Left ventricle myocardium inferior (tissue), 1 donor: ENCODE measurements at places on chromosomes 16 and 17. TPM values are rescaled to one million over a fixed set of nuclear protein-coding genes. Genes with fewer than 3 reads are reported as not detected.

DNA sequence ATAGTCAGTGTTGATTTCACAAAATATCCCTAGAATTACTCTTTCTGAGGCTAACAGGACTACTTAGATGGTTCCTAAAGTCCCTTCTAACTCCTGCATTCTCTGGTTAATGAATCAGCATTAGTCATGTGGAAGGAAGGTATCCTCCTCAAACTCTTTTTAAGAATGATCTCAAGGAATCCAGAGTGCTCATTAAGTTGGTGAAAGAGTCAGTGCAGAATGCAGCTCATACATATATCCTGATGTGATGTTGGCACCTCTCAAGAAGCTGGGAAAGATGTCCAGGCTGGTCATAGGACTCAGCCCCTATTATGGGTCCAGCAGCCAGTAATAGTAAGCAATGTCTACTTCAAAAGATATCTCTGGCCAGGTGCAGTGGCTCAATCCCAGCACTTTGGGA is 65.5 kb downstream of the PIGL start:
- DNase-seq: no peak

- no peak for DNase-seq
These were observed 698.2 kb upstream of the GOT2 start for GRCh38 chr16:59432276-59432675.

GRCh38 chr17:35152421-35153140 is 5.0 kb downstream of the UNC45B start:
- no peak for DNase-seq

DNA sequence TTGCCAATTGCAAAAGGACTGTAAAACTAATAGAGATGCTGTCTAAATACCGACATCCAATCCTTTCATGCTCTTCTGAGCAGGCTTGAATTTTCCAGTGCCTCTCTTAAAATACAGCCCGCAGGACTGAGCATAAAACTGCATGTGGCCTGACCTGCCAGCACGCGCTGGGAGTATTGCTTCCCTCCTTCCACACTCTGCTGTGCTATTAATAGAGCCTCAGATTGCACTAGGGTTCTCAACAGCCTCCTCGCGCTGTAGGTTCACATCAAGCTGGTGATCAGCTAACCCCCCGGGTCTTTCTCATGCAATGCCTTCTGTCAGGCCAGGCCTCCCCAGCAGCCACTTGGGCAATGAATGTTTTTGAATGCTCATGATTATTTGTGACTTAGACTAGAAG is 14.2 kb upstream of the MSI2 start:
- peak; percentile 28 for DNase-seq

DNA sequence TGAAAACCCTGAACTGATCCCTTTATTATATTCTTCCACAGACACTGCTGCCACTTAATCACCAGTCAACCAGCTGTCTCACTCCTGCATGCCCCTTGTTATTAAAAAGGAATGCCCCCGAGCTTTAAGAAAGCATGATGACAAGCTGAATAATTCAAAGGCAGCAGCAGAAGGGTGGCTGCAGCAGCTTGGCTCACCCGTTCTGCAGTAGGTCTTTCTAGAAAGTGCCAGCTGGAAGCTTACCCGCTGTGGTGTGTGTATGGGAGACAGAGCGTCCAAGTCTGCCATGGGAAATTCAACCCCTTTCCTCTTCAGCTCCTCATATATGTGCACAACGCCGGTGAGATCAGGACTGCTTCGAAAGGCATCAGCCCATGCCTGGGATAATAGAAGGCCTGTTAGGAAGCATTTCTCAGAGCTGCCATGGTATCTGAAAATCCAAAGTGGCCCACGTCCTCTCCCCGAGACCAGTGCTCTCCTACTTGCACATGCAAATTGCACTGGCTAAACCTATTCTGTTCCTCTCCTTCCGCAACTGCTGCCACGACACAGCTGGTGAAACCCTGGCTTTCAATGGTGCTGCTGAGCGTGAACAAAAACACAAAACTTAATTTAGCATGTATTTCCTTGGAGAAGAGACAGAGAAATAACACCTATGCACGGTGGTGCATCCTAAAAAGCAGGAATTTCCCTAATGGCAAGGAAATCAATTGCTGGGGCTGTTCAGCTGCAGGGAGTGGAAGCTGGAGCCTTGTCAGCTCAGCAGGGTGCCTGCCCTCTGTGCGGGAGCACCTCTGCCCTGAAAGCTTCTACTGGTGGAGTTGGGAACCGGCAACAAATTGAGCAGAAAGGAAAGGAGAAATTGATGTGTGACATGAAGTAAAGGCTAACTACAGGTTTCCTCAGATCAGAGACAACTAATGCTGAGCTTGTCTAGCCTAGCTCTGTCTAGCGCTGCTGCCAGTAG is 47.9 kb upstream of the SREBF1 start:
- no peak for DNase-seq

- DNase-seq: no peak
These were observed 60.0 kb upstream of the CHMP6 start for GRCh38 chr17:80931421-80932265.

DNA sequence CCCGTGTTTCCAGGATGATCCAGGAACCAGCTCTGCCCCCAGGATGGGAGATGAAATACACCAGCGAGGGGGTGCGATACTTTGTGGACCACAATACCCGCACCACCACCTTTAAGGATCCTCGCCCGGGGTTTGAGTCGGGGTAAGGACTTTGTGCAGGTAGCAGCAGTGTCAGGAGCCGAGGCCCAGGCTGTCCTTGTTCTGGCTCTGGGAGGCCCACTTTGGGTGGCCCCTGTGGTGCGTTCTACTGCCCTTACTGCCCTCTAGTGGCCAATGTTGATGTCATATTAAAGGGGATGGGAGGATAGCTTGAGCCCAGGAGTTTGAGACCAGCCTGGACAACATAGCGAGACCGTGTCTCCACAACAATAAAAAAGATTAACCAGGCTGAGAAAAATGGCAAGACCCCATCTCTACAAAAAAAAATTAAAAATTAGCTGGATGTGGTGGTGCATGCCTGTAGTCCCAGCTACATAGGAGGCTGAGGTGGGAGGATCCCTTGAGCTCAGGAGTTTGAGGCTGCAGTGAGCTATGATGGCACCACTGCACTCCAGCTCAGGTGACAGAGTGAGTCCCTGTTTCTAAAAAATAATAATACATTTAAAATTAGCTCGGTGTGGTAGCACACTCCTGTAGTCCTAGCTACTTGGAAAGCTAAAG is 20.9 kb upstream of the CLEC18A start:
- DNase-seq: peak; percentile 32

DNA sequence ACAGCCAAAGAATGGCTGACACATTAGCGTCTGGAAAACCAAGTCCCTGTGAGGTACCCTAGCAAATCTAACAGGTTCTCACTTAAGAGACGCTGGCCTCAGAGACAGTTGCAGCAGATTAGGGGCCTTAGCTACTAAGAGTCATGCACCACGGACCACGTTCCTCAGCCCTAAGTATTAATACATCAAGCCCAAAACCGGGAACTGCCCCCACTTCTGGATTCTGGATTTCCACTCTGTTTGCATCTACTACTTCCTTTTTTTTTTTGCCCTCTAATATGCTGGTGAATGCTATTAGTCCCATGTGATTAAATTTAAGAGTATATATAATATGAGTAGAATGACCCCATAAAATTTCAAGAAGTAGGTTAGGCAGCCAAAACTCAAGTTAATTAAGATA is 775 bp upstream of the TERB1 start:
- DNase-seq: no peak

DNA sequence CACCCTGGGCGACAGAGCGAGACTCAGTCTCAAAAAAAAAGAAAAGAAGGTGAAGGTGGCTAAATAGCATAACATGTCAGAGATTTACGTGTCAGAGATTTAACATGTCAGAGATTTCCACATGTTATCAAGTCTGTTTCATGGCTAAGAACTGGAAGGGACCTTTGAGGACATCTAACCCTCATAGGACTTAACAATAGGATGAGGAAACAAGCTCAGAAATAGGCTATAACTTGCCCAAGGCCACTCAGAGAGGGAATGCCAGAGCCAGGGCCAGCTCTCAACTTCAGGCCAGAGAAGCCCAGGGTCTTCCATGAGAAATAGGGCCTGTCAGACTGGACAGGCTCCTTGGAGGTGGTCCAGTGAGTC is 26.8 kb upstream of the ZNF629 start:
- no peak for DNase-seq

GRCh38 chr16:11585460-11586377 is 1.0 kb downstream of the LITAF start:
- DNase-seq: peak; percentile 24

- DNase-seq: no peak
These were observed 15.3 kb upstream of the GNA13 start for GRCh38 chr17:65071861-65072260.

DNA sequence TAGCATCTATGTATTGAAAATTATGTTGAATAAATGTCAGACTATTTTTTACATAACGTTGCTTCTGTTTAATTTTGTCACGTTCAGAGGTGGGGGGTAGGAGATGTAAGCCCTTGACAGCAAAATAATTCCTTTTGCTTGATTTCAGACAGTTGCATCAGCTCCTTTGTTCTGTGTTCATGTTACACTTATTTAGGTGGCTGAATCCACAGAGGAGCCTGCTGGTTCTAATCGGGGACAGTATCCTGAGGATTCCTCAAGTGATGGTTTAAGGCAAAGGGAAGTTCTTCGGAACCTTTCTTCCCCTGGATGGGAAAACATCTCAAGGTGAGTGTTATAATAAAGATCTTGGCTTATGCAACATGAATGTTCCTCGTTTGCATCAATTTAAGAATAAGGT is 4.5 kb downstream of the HERPUD1 start:
- DNase-seq: no peak

- no peak for DNase-seq
These were observed 2.0 kb upstream of the TOP2A start for GRCh38 chr17:40419559-40420331.

- no peak for DNase-seq
These were observed 49.3 kb downstream of the SIAH1 start for GRCh38 chr16:48335961-48336360.

DNA sequence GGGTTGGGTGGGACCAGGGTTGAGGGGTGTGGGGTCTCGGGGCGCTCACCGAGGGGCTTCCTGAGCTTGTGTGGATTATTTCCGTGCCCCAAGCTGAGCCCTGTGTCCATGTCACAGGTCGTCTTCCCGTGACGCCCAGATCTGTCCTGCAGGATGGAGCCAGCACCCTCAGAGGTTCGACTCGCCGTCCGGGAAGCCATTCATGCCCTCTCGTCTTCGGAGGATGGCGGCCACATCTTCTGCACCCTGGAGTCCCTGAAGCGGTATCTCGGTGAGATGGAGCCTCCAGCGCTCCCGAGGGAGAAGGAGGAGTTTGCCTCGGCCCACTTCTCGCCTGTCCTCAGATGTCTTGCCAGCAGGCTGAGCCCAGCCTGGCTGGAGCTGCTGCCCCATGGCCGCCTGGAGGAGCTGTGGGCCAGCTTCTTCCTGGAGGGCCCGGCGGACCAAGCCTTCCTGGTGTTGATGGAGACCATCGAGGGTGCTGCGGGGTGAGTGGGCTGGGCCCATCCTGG is 1.0 kb downstream of the TELO2 start:
- DNase-seq: peak; percentile 68

GRCh38 chr17:8986295-8986694 is 20.8 kb upstream of the PIK3R5 start:
- no peak for DNase-seq

GRCh38 chr16:17827313-17827712 is 356.6 kb upstream of the XYLT1 start:
- no peak for DNase-seq

DNA sequence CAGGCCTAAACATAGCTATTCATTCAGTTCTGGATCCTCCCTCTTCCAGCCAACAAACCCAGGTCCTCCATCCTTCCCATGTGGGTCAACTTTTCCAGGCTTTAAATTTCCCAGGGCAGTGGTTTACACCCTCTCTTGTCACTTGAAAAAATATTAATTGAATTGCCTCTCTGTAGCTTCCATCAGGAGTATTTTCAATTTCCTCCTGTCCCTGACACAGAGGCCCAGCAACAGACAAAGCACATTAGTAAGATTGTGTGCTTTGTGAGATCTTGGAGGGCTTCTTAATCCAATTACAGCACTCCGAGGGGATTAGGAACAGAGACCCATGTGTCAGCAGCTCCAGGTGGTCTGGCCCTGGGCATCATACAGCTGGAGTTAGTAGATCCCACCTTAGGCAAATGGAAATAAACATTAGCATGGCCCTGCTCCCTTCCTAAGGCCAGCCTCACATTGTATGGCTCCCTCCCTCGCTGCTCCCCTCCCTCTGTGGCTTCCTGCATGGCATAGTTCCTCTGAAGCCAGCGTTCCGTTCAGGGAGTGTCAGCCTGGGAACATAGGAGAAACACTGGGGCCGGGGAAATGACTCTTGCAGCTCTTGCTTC is 132.7 kb upstream of the HSBP1 start:
- no peak for DNase-seq

DNA sequence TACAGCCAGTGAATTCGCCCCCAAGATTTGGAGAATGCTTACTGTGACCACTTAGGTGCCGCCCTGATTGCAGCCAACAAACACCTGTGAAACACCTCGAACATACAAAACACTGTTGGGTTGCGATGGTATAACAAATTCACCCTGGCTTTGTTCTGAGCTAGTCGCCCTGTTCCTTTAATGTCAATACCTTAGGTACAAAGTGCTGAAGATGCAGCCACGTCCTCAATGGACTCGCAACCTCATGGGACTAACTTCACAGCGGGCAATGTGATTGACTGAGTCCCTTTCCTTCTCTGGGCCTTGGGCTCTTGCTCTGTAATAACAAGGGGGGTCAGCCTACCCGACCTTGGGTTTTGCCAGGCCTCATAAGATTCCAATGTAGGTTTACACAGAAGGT is 28.9 kb upstream of the GOSR2 start:
- DNase-seq: no peak

DNA sequence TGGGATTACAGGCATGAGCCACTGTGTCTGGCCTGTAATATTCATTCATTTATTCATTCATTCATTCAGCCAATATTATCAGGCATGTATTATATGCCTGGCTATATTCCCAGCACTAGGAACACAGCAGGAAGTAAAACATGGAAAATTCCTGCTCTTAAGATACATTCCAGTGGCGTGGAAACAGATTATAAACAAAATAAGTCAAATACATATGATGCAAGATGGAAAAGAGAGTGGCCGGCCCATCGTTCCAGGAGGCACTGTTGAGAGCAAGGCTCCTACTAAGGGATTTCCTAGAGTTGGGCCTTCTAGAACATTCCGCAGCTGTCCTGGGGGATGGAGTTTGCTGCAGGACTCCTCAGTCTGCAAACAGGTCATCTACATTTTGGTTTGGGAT is 17.7 kb downstream of the ADCY9 start:
- no peak for DNase-seq

GPR139 gene
- not detected for total RNA-seq

CEP295NL gene
- total RNA-seq: 0.55 TPM

TNFRSF13B gene
- total RNA-seq: not detected

NIP7 gene
- 8.2 TPM for total RNA-seq

DNAJA2 gene
- 90.8 TPM for total RNA-seq

ZP2 gene
- total RNA-seq: not detected

ORMDL3 gene
- 44.7 TPM for total RNA-seq

EVPLL gene
- total RNA-seq: not detected

SMARCD2 gene
- total RNA-seq: 21.0 TPM
